ENCODE measurements at places on chromosomes 11 and 22.

DNA sequence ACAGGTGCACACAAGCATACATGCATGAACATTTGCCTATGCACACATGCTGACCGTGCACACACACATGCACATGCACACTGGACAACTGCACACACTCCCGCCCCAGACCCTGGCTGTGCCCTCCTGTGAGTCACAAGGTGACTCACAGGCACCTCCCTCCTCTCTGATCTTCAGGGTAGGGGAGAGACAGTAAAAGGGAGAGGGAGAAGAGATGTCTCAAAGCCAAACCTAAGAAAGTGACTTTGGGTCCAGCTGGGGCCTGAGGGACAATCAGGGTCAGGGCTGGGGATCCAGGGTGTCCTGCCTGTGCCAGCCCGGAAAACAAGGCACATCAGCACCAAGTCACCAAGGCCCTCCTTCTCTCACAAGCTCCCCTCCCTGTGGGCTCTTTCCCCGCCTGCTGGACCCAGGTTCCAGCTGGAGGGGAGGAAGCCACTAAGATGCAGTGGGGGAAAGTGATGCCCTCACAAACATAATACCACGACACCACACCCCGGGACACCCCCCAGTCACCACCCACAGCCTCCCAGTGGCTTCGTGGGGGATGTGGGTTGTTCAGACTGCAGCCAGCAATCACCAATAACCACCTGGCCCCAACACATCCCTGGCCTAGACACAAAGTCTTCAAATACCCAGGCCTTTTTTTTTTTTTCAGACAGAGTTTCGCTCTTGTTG lies 39.3 kb downstream of the PDGFB start:
- DNase-seq: no peak

DNA sequence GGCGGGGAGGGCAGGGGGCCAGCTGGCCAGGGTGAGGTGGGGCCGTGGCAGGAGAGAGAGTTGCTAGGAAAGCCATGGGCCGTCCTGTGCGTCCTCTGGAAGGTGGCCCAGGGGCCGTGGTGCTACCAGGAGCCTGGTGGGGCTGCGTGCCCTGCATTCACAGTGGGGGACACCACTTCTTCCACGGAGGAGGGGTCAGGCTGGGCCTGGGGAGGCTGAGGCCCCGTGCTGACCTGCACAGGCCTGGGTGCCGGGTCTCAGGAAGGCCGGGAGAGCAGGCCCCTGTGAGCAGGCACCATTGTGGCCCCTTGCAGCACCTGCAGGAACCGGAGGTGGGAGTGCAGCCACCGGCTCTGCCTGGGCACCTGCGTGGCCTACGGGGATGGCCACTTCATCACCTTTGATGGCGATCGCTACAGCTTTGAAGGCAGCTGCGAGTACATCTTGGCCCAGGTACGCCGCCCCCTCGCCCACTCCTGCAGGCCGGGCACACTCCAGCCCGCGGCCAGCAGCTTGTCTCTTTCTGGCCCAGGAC lies 12.0 kb downstream of the MUC5B start:
- no peak for DNase-seq

GRCh38 chr11:92642177-92642931 lies 327.1 kb upstream of the MTNR1B start:
- no peak for DNase-seq

- DNase-seq: no peak
Measured at GRCh38 chr11:131951121-131951520, 580.7 kb downstream of the NTM start.

DNA sequence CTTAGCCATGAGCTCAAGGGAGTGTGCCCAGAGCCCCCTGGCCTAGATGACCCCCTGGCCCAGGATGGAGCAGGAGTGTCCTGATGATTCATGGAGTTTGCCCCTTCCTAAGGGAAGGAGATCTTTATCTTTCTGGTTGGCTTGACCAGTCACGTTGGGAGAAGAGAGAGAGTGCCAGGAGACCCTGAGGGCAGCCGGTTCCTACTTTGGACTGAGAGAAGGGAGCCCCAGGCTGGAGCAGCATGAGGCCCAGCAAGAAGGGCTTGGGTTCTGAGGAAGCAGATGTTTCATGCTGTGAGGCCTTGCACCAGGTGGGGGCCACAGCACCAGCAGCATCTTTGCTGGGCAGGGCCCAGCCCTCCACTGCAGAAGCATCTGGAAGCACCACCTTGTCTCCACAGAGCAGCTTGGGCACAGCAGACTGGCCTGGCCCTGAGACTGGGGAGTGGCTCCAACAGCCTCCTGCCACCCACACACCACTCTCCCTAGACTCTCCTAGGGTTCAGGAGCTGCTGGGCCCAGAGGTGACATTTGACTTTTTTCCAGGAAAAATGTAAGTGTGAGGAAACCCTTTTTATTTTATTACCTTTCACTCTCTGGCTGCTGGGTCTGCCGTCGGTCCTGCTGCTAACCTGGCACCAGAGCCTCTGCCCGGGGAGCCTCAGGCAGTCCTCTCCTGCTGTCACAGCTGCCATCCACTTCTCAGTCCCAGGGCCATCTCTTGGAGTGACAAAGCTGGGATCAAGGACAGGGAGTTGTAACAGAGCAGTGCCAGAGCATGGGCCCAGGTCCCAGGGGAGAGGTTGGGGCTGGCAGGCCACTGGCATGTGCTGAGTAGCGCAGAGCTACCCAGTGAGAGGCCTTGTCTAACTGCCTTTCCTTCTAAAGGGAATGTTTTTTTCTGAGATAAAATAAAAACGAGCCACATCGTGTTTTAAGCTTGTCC lies 14.3 kb downstream of the ADORA2A start:
- no peak for DNase-seq

DNA sequence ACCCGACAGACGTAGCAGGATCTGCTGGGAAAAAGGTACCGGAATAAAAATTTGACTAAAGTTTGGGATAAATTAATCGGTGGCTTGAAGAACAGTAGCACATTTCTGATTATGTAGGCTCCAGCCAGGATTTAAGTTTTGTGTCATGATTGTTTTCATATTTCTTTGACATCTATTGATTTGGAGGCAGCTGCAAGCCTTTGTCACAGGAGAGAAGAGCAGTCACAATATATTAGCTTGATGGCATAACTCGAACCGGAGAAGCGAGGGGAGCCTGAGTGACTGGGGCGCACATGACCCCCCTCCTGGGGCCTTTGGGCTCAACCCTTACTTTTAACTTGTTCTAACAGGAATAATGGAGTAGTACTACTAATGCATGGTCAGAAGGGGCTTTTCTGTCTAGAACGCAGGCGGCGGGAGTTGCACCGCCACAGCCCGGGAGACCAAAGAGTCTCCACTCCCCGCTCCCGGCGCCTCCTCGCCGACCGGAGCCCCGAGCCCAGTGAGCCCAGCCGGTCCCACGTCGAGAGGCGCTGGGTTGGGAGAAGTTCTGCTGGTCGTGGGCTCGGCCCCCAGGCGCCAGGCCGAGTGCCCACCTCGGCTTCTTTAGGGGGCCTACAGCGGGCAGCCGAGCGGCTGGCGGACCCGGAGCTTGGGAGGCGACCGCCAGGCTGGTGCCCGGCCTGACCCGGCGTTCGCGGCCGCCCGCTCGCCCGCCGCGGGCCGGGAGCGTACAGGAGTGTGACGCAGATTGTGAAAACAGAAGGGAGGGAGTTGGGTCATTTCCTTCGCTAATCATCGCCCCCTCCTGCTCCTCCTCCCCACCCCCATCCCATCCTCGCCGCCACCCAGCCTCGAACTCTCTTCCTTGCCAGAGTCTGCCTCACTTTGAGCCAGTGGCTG lies 15.7 kb upstream of the PAX6 start:
- DNase-seq: no peak

DNA sequence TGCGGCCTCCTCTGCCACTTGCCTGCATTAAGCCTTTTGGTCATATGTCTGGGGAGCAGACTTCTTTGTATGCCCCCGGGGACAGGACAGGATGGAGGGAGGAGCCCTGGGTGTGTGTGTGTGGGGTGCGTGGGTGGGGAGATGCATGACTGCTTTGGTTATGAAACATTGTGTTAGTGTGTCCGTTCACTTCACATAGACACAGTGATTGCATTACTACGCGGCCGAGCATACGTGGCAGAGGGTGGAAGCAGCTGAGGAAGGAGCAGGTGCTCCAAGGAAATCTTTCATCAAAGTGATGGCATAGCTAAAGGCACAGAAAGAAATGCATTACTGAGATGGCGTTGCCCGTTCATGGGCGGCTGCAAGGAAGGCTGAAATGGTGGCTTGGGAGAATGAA lies 260.4 kb downstream of the ST3GAL4 start:
- no peak for DNase-seq
